Left ventricle myocardium inferior (tissue), 1 donor: ENCODE measurements at places on chromosomes 7 and 10. TPM values are rescaled to one million over a fixed set of nuclear protein-coding genes. Genes with fewer than 3 reads are reported as not detected.

The SPAM1 gene
- total RNA-seq = not detected

The SLC29A3 gene
- 1.7 TPM for total RNA-seq

The MDFIC gene
- 26.5 TPM for total RNA-seq

- no peak for DNase-seq
These were observed 94.3 kb upstream of the AGBL3 start for GRCh38 chr7:134891696-134892678.
